Myocyte (in vitro differentiated cells): ENCODE measurements at places on chromosomes 6 and 20. TPM values are rescaled to one million over a fixed set of nuclear protein-coding genes. Genes with fewer than 3 reads are reported as not detected.
A peak's percentile ranks its signal among the peaks of the same experiment; 100 is the strongest.

The MSH5 gene
- 7.4 and 8.4 TPM in 2 replicates for total RNA-seq

DNA sequence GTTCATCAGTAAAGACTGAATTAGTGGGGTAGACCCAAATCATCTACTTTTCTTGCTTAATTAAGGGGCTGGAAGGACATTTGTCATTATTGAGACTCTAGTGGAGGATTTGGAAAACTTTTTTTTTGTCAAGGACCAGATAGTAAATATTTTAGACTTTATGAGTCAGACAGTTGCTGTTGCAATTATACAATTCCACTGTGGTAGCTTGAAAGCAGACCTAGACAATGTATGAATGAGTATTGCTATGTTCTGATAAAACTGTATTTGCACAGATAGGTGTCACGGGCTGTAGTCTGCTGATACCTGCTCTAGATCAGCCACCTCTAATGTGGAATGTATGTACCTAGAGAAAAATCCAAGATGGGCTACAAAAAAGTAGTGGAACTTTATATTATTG is 175.0 kb downstream of the CARMIL1 start:
- no peak for DNase-seq

DNA sequence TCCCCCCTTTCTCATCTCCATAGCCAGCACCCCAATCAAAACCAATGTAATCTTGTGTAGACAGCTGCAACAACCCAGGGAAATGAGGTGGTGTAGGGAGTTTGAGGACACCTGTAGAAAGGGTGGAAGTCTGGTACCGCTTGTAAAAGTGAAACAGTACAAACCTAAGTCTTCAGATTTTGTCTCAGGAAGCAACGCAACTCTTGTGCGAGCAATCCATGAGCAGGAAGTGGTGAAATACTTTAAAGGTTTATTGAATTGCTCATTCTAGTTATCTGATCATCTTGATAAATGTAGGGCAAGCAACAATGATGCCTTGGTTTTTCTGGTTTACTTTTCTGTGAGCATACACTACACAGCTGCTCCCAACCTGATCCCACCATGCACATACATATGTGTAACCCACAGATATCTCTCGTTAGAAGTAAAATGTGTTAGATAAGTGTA is 71.1 kb upstream of the THEMIS start:
- DNase-seq = no peak

DNA sequence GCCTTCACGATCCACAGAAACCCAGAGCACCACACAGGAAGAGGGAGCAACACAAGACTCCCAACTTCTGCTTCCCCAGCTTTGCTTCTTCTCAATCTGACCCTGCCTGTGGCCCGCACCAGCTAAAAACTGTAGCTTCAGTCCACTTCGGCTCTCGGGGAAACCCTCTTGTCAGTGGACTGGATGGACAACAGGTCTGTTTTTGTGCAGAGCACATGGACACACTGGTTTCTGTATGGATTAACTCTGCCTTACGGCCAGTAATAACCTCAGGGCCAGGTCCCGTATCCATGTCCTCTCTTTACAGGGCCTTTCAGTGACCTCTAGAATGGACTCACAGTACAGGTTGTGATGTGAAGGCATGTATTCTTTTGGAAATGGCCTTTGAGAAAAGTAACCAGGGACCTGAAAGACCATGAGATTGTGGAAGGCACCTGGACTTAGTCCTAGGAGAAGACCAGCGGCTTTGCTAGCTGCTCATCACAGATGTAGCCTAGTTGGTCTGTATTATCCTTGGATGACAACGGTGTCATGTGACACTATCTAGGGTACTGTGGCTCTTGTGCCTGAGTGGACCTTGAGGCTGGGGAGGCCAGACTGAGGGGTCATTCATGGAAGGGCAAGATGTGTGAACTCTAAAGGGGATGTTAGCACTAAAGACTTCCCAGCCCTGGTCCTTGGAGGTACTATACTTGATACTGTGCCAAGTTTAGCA is 5.8 kb downstream of the POLR1C start:
- no peak for DNase-seq

- DNase-seq = peak; percentile 62
Measured at GRCh38 chr6:4727671-4728435, 48.4 kb upstream of the CDYL start.

- no peak for DNase-seq
Measured at GRCh38 chr6:24990944-24991809, 55.4 kb upstream of the RIPOR2 start.

DNA sequence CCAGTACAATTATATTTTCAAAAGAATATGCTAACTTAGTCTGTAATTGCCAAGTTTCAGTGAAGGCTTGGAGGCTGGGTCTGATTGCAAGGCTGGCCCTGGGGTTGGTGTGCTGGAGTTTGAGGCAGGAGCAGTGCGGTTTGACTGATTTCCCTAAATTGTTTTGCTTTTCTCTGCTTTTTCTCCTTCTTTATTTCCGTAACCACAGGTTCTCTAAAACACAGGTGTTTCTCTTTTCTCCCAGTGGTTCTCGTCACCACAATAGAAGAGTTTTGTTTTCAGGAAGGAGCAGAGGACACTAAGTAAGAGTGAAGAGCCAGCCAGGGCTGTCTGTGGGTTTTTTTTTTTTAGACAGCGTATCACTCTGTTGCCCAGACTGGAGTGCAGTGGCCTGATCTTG is 8.2 kb upstream of the SNX9 start:
- DNase-seq = no peak

DNA sequence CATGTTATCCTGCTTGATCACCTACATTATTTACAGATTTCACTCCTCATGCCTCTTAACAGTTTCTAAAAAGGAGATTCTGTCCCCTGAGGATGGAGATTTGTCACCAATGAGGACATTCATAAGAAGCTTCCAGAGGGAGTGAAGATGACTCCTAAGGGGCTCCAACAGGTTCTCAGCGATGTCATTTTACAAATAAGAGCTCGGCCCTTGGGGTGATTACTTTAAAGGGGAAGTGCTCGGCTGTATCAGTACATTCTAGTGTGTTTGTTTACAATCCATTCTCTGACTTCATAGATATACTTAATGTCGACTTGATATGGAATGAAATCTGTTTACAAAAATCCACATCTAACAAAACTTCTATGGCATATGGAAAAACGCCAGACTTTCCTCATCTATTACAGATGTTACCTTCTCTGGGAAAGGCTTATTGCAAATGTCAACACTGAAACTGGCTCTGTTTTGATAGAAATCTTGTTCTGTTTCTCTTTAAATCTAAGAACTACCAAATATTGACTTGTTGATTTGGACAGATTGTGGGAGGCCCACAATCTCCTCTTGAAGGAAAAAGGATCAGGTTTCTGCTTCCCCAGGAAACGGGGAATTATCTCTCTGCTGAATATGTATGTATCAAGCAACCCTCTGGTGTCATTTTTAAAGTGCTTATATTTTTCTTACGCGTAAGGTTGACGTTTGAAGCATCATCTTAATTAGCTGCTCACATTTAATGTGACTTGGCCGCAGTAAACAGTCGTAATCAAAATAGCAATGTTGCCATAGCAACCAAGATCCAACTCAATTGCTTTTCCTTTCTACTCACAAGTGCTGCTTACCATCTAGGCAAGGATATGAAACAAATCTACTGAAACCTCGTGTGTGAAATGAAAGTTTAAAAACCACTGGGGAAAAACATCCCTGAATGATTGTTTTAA is 95.7 kb downstream of the SHLD1 start:
- DNase-seq = peak; percentile 34

DNA sequence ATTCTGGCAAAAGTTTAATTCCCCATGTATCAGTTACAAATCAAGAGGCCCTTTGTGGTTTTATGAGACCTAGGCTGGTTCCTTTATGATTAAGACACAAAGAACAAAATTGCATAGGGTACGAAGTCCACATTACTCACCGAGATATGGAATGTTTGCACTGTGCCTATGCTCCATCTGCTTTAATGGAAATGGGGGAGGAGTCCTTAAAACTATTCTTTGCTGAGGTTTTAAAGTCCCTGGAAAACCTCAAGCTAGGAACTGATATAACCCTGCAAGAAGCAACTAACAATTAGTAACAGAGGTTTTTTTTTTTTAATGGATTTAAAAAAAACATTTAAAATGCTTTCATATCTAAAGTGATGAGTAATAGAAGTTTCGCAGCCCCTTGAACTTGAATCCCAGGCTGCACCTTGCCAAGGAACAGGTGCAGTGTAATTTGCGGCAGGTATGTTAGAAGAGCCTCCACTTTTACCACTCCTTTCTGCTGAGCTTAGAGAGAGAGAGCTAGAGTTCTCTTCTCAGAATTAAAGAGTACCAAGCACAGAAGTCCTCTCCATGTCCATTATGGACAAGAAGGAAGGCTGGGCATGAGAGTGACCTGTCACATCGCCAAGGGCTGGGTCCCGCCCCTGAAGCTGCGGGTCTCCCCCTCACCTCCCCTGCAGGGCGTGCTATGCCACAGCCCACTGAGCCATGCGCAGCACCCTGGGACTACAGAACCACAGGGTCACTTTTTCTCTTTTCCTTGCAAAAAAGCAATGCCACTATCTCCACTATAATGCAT is 2.3 kb downstream of the SERPINB1 start:
- no peak for DNase-seq
